ENCODE measurements at places on chromosomes 7 and 10. TPM values are rescaled to one million over a fixed set of nuclear protein-coding genes. Genes with fewer than 3 reads are reported as not detected.
A peak's percentile ranks its signal among the peaks of the same experiment; 100 is the strongest.

DNA sequence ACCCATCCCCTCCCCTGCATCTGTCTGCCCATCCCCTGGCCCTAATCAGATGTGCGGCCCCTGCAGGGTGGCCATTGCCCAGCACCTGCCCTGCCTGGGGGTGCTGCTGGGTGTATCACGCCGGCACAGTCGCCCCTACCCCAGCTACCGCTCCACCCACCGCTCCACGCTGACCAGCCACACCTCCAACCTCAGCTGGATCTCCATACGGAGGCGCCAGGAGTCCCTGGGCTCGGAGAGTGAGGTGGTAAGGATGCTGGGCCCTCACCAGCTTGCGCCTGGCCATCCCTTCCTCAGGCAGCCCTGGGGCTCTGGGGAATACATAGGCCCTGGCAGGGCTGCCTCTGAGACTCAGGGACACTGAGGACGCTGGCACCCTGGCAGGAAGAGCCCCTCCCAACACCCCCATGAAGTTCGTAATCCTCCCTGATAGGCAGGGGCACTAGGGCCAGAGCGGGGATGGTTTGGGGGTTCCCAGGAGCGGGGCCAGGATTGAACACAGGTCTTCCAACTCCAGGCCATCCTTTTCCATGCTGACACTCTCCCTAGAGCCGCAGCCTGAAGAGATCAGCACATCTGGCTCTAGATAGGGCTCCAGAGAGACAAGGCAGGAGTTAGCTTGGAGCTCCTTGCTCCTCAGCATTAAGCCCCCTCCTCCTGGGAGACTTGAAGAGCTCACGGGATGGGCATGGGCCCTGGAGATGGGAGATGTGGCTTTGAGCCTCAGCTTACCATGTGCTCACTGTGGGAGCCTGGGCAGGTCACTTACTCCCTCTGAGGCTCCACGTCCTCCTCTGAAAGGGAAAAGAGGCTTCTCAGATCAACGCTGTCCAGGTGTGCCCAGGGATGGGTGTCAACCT lies 5.9 kb upstream of the LDB3 start:
- DNase-seq: no peak
- no peaks in the 10 kb centered on the region for H3K36me3 ChIP-seq
- H3K27me3 ChIP-seq: peaks cover 44% of the 10 kb centered on the region
- H3K27ac ChIP-seq: no peak overlapping the region
- H3K4me3 ChIP-seq: no peak overlapping the region
- H3K4me1 ChIP-seq: no peaks in the 10 kb centered on the region

GRCh38 chr7:151232917-151233701 lies 826 bp downstream of the CHPF2 start:
- H3K27me3 ChIP-seq: no peaks in the 10 kb centered on the region
- peak; percentile 46 for DNase-seq
- H3K36me3 ChIP-seq: peaks cover 28% of the 10 kb centered on the region
- H3K27ac ChIP-seq: peak overlapping the region; percentile 88
- peak overlapping the region; percentile 91 for H3K4me3 ChIP-seq

DNA sequence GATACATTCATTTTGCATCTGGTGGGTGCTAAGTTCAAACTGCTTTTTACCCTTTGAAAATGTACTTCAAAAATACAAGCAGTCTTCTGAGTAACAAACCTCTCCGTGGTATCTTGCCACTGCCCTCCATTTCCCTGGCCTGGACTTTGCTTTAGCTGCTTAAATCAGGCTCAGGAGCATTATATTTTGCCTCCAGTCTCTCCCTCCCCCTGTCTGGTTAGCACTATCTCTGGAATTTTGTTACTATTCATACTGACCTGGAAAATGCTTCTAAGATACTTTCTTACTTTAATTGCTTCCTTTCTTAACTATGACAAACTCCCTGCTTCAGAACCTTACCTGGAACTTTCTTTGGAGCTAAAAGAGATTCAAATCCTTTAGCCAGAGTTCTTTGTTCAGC lies 369.8 kb downstream of the GFRA1 start:
- no peaks in the 10 kb centered on the region for H3K4me1 ChIP-seq
- H3K36me3 ChIP-seq: no peaks in the 10 kb centered on the region
- DNase-seq: no peak

GRCh38 chr10:88835910-88836221 lies 15.8 kb downstream of the ANKRD22 start:
- no peak overlapping the region for H3K27ac ChIP-seq
- H3K36me3 ChIP-seq: no peaks in the 10 kb centered on the region
- DNase-seq: no peak
- no peaks in the 10 kb centered on the region for H3K4me1 ChIP-seq
- H3K4me3 ChIP-seq: no peak overlapping the region

GRCh38 chr7:7884855-7885254 lies 83.7 kb upstream of the GLCCI1 start:
- H3K4me1 ChIP-seq: no peaks in the 10 kb centered on the region
- no peak overlapping the region for H3K27ac ChIP-seq
- H3K27me3 ChIP-seq: no peaks in the 10 kb centered on the region
- no peak overlapping the region for H3K4me3 ChIP-seq
- DNase-seq: no peak

- peaks cover 38% of the 10 kb centered on the region for H3K27me3 ChIP-seq
- no peaks in the 10 kb centered on the region for H3K4me1 ChIP-seq
- no peak for DNase-seq
- no peak overlapping the region for H3K4me3 ChIP-seq
Observed at GRCh38 chr7:45325378-45325777, 167.8 kb downstream of the RAMP3 start.

- no peak for DNase-seq
- H3K27ac ChIP-seq: no peak overlapping the region
Observed at GRCh38 chr10:2476812-2477553, 590.4 kb upstream of the PFKP start.

DNA sequence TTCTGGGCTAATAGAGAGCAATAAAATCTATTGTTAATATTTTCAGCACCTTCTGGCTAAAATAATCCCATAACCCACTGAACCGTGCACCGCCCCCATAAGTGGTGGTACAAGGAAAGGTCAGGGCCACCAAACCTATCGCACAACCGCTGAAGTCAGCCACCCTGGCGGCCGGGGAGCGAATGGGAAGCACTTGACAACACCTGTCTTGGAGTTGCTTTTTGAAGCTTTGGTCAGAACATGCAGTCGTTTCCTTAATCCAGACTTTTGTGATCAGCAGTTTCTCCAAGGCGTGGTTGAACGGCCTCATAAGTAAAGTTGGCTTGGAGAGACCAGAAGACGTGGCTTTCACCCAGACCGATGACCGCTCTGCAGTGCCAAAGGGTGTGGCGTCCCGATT lies 97.4 kb downstream of the DNAJB6 start:
- no peak overlapping the region for H3K27ac ChIP-seq
- H3K27me3 ChIP-seq: no peaks in the 10 kb centered on the region
- DNase-seq: no peak
- H3K4me3 ChIP-seq: no peak overlapping the region
- peaks cover 6% of the 10 kb centered on the region for H3K36me3 ChIP-seq

- no peak for DNase-seq
- no peak overlapping the region for H3K27ac ChIP-seq
Observed at GRCh38 chr10:51760864-51761640, 61.7 kb upstream of the CSTF2T start.

GRCh38 chr7:101717628-101718357 lies 88.7 kb upstream of the MYL10 start:
- H3K27ac ChIP-seq: no peak overlapping the region
- no peak for DNase-seq
- no peak overlapping the region for H3K4me3 ChIP-seq
- no peaks in the 10 kb centered on the region for H3K4me1 ChIP-seq

The ANKRD30A gene
- total RNA-seq: not detected

DNA sequence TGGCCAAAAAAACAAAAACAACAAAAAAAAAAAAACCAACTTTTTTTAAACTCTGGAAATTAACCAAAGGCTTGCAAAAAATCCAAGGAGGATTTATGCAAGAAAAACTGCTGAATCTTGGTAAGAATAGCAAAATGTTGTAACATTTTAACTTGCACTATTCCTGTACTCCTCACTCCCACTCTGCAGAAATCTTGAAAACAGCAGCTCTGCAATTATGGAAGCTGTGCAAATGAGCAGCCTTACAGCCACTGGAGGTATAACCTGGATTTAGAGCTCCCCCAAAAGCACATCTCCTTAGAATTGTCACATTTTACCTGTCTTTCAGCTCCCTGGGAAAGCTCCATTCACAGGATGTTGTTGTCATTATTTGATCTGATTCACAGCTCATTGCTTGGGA lies 41.8 kb upstream of the LRGUK start:
- H3K4me3 ChIP-seq: no peak overlapping the region
- H3K36me3 ChIP-seq: no peaks in the 10 kb centered on the region
- H3K27me3 ChIP-seq: no peaks in the 10 kb centered on the region
- no peak overlapping the region for H3K27ac ChIP-seq
- no peak for DNase-seq

- H3K4me1 ChIP-seq: no peaks in the 10 kb centered on the region
- no peak for DNase-seq
- H3K4me3 ChIP-seq: no peak overlapping the region
Observed at GRCh38 chr10:78314651-78315050, 281.0 kb downstream of the RPS24 start.

The PIK3CG gene
- not detected for total RNA-seq

DNA sequence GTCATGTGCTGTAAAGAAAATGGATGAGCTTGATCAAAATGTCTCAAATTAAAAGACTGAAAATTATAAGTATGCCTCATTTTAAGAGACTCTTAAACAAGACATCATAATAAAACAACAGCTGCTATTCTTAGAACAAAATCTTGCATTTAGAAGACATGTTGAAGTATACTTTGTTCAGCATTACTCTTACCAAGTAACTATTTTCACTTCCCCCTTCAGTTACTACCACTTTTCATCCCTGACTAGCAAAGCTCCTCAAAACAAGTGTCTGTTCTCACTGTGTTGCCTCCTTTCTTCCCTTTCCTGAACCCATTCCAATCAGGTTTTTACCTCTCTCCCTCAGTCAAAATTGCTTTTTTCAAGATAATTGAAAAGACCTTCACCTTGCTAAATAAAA lies 31.6 kb downstream of the ELAPOR2 start:
- no peaks in the 10 kb centered on the region for H3K4me1 ChIP-seq
- H3K4me3 ChIP-seq: no peak overlapping the region
- no peak for DNase-seq
- no peaks in the 10 kb centered on the region for H3K36me3 ChIP-seq

- H3K4me1 ChIP-seq: no peaks in the 10 kb centered on the region
- H3K36me3 ChIP-seq: no peaks in the 10 kb centered on the region
Observed at GRCh38 chr7:45625067-45625466, 50.9 kb downstream of the ADCY1 start.

DNA sequence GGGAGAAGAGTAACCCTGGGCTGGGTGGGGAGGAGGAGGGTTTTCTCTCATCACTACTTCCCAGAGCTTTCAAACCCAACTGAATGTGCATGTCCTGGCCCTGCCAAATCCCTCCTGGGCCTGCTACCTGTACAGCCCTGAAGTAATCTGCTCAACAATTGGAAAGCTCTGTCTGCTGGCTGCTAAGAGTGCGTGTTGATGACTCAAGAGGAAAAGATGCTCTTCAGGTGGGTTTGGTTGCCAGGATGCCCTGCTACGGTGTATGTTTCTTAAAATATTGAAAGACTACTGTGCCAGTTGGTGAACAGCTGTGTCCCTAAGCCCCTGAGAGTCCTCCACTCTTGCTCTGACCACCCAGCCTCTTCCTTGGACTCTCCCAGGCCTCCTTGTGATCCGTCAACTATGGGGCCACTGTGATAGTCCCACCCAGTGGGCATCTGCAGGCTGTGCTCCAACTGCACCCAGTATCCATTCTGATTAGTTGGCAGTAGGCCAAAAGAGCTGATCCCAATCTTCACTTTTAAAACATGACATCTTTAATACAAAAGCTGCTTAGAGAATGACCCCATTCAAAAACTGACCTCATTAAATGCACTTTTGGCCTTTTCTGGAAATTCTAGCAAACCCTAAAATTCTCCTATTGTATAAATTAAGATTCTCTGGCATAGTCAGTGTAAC lies 85.6 kb downstream of the AOAH start:
- no peak overlapping the region for H3K27ac ChIP-seq
- no peaks in the 10 kb centered on the region for H3K4me1 ChIP-seq
- no peak for DNase-seq
- no peaks in the 10 kb centered on the region for H3K36me3 ChIP-seq
- no peak overlapping the region for H3K4me3 ChIP-seq
- H3K27me3 ChIP-seq: peaks cover 16% of the 10 kb centered on the region

The TAS2R41 gene
- total RNA-seq: not detected

DNA sequence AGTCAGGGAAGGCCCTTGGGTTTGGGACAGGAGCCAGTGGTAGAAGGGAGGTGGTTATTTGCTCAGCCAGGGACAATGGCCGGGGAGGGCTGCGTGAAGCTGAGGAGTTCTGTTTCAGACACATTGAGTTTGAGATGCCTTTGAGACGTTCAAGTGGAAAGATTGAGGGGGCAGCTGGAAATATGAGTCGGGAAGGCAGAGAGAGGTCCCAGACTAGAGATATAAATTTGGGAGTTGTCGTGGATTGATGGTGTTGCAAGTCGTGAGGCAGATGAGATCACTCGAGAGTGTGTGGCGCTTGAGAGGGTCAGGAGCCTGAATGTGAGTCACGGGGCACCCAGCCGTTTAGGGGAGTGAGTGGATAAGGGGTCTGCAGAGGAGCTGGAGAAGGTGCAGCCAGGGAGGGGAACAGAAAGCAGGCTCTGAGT lies 73.3 kb downstream of the ZMIZ1 start:
- no peak overlapping the region for H3K27ac ChIP-seq
- H3K4me1 ChIP-seq: peaks cover 12% of the 10 kb centered on the region
- H3K36me3 ChIP-seq: peaks cover 11% of the 10 kb centered on the region
- DNase-seq: no peak
- no peaks in the 10 kb centered on the region for H3K27me3 ChIP-seq

- DNase-seq: no peak
- H3K27ac ChIP-seq: no peak overlapping the region
- H3K4me3 ChIP-seq: no peak overlapping the region
- H3K27me3 ChIP-seq: no peaks in the 10 kb centered on the region
- no peaks in the 10 kb centered on the region for H3K36me3 ChIP-seq
- H3K4me1 ChIP-seq: peaks cover 43% of the 10 kb centered on the region
Observed at GRCh38 chr10:96263176-96263575, 8.2 kb downstream of the BLNK start.

The CFAP70 gene
- 1.9 TPM for total RNA-seq

The SPDYE6 gene
- not detected for total RNA-seq

The ZDHHC6 gene
- 25.7 TPM for total RNA-seq

DNA sequence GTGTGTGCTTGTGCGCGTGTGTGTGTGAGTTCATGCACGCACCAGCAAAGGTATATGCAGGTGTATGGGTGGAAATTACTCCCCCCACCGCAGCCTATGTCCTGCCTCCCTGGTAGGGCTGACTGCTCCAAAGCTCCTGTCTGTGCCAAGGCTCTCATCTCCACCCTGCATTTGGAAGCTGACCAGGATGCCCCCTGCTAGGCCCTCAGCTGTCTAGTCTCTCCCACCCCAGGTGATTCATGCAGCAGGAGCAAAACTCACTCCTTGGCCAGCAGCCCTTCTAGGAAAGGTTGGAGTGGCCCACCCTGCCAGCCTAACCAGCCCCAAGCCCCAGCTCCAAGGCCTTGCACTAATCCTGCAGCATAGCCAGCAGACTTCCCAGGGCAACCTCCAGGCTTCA lies 148.4 kb downstream of the GRID1 start:
- peaks cover 90% of the 10 kb centered on the region for H3K27me3 ChIP-seq
- no peak overlapping the region for H3K4me3 ChIP-seq
- no peak overlapping the region for H3K27ac ChIP-seq
- no peaks in the 10 kb centered on the region for H3K36me3 ChIP-seq
- no peak for DNase-seq
- H3K4me1 ChIP-seq: no peaks in the 10 kb centered on the region

The CDC14C gene
- total RNA-seq: 0.24 TPM

Data from Calu3 (cell line).